ENCODE measurements at places on chromosomes 12 and 14.

- no peak for DNase-seq
These were observed 37.6 kb downstream of the CACNA2D4 start for GRCh38 chr12:1880876-1881275.

DNA sequence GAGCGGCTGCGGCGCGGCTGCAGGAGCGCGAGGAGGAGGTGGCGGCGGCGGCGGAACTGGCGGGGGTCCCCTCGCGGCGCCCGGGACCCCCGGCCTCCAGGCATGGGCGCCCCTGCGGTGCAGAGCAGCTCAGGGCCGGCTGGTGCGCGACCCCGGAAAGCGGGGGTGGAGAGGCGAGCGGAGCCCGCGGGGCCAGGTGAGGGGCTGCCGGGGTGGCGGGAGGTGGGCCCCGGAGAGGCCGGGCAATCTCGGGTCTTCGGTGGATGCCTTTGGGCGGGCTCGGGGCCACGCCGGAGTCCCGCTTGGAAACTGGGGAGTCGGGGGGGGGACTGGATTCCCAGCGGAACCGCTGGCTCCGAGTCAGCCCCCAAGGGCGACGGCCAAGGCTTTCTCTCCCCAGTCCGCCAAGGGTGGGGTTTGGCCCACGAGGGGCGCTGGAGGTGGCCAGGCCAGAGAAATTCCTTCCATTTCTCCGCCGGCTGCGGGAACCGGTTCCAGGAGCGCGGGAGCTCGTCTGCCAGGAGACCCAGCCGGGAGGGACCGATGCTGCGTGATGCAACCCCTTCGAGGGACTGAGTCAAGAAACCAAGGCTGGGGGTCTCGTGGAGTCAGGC, 13.9 kb upstream of the NR4A1 start:
- DNase-seq: no peak

DNA sequence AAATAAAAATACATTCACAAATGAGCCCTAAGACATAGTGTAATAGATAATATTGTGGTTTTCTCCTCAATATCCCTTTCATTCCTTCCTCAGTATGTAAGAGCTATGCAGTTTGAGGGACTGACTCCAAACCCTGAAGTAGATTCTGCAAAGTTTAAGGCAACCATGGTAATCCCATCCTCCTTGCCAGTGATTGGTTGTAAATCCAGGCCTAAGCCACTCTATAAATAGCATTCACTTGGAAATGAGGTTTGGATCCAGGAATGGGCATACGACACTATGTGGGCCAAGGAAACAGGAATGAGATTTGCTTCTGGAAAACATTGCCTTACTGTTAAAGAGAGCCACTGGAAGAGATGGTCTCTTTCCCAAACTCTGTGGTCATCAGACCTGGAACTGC, 468.7 kb upstream of the SOX5 start:
- no peak for DNase-seq

DNA sequence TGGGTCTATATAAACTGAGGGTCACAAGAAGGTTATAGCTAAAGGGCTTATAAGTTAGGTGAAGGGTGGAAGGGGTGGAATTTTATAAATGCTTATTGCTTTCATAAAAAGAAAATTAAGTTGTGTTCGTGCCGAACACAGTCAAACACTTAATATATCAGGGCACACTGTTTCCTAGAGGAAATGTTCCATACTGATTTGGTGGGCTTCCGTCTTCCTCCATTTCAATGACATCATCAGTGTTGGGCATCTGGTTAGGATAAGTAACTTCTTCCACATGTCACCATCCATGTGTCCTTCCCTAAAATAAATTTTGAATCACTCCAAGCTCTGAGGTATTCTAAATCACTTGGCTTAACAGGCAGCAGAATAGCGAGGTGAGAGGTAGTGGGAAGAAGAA, 466.4 kb downstream of the MED13L start:
- DNase-seq: no peak

GRCh38 chr12:21771311-21771710, 3.2 kb downstream of the KCNJ8 start:
- DNase-seq: no peak

- DNase-seq: peak; percentile 88
These were observed 556.7 kb upstream of the FBXO33 start for GRCh38 chr14:39988939-39989338.

DNA sequence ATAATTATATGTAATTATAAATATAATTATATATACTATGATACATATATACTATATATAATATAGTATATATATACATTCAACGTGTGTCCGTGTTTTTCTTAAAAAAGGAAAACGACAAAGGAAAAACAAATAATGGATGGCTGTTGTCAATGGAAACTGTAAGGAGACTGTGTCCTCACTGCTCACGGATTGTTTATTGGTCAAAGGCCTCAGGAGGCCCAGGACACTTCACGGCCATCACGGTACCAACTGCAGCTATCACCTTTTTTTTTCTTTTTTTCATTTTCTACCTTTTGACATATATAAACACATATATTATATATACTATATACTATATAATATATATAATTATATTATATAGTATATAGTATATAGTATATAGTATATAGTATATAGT, 113.4 kb downstream of the SPTSSA start:
- no peak for DNase-seq

DNA sequence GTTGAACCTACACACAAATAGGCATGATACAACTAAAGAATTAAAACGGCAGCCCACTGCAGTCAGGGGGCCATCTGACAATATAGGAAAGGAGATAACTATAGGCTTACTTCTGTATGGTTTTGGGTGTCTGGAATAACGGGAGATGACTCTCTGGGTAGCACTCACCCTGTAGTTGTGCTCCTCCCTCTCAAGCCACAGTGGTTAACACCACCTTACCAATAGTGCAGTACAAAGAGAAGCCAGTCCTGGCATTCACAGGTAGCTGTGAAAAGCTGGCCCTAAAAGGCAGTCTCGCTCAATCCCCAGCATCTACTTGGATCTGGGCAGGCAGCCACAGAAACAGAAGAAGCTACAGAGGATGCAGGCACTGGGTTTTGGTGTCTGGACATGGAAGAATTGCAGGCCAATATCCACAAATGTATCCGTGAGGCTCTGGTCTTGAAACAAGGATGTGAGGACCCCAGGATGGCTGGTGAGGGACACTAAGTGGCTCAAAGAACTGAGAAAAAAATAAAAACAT, 93.0 kb downstream of the DPF3 start:
- no peak for DNase-seq

DNA sequence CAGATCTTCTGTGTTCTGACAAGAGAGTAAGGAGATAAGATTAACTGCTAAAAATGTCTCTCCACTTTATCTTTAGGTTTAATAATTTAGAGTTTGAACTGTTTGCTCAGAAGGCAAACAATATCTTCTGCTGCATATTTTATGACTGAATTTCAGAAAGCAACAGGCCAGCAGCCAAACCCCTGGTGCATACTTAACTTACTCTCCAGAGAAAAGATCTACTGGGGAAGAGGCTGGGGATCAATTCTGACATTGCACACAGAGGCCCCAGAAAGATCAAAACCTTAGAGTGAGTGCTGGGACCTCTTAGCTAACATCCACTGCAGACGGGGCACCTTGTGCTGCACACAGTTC, 518.2 kb downstream of the TMEM132D start:
- no peak for DNase-seq

DNA sequence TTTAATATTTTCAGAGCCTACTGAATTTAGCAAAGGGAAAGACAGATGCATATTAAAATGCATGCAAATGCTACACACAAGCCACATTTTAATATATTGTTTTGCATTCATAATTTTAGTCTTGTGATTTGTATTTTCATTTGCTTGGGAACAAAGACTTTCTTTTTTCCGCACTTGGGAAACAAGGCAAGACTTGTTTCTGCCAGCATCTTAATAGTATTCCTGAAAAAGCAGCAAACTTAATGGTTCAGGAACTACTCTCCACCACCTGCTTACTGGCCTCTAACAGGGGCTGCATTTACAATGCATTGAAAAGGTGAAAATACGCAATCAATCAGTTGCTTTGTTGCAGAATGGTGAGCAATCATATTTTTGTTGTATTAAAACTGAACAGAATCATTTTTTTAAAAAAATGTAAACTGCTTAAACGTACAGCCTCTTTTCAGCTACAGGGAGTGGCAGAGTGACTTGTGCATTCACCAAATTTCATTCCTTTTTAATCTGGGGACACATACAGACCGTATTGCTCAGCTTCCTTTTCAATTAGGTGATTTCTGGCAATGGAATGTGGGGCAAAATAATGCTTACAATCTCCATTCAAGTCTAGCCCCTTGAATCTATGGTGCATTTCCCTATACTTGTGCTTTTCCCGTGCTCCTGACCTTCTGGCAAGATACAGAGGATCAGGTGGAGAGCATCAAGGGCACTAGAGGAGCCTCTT, 144.1 kb upstream of the BTG1 start:
- peak; percentile 25 for DNase-seq

- DNase-seq: no peak
These were observed 148.1 kb downstream of the TMEM132C start for GRCh38 chr12:128415036-128415560.

GRCh38 chr14:87175175-87175574, 817.8 kb downstream of the GALC start:
- peak; percentile 35 for DNase-seq

GRCh38 chr12:28869197-28869596, 279.9 kb upstream of the FAR2 start:
- no peak for DNase-seq

All from DMS79 treated with DMSO at 0.1 percent for 48 hours (cell line).